ENCODE measurements at places on chromosomes 16 and 17. TPM values are rescaled to one million over a fixed set of nuclear protein-coding genes. Genes with fewer than 3 reads are reported as not detected.

ERCC4 gene
- total RNA-seq, result 8.7 TPM

TAC4 gene
- total RNA-seq, result not detected

AIPL1 gene
- not detected for total RNA-seq

DOC2B gene
- 6.7 TPM for total RNA-seq

HBM gene
- not detected for total RNA-seq

TBC1D3I gene
- total RNA-seq, result 0.55 TPM

ABCC3 gene
- total RNA-seq, result 453 TPM

SLC6A2 gene
- total RNA-seq, result 0.19 TPM

ALOX12 gene
- not detected for total RNA-seq

RASL10B gene
- 0.65 TPM for total RNA-seq

BAHCC1 gene
- 16.5 TPM for total RNA-seq

E4F1 gene
- 28.3 TPM for total RNA-seq

SLC13A2 gene
- 87.0 TPM for total RNA-seq

SULT1A1 gene
- 254 TPM for total RNA-seq

CDH8 gene
- 0.16 TPM for total RNA-seq

HOXB5 gene
- total RNA-seq, result 19.9 TPM

APRT gene
- 113 TPM for total RNA-seq

CA4 gene
- total RNA-seq, result 725 TPM

ANKRD40CL gene
- 57.6 TPM for total RNA-seq

EMP2 gene
- 92.9 TPM for total RNA-seq
